H9 (cell line): ENCODE measurements at places on chromosomes 1 and 21.
A peak's percentile ranks its signal among the peaks of the same experiment; 100 is the strongest.

DNA sequence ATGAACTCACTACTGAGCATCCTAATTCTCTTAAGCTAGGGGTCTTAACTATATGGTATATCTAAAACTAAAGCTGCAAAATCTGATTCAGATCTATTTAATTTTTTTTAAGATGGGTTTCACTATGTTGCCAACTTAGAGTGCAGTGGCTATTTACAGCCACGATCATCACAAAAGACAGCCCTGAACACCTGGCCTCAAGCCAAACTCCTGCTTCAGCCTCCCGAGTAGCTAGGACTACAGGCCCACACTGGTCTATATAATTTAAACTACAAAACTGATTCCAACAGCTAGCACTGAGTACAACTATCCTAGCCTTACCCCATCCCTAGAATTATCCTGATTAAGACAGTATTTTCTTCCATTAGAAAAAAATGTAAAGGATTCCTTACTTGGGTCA, 37.1 kb downstream of the EIF4G3 start:
- no peak for DNase-seq

- DNase-seq, result peak; percentile 78
Observed at GRCh38 chr21:39313571-39314142, at the start of gene BRWD1. BRWD1 (minus strand) TSS chr21:39313632; CDS start chr21:39313491, 141 bp downstream.

DNA sequence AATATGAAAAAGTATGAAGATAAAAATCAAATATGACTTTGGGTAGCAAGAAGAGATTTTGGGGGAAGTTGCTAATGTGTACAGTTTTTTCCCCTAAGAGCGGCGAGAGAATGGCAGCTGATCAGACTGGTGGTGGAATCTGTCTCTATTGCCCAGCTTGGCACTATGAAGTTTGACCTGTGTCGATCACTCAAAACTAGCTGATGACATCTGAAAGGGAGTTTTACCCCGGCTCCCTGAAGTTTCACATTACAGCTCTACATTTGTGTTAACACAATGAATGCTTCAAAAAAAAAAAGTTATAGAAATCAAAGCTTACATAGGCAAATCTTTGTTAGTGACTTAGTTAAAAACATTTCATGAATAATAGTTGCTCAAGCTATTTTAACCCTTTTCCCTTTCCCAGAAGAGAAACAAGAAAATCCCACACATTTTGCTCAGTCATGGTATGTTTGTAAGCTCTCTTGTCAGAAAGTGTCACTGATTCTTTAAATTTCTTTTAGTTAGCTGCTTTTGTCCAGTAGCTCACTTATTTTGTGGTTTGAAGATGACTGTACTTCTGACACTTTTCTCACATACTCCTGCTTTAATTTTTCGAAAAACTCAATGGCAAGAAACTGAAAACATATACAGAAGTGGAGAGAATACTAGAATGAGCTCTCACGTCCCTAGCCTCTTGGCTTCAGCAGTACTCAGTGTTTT, 41.3 kb downstream of the DYRK1A start:
- DNase-seq, result no peak

DNA sequence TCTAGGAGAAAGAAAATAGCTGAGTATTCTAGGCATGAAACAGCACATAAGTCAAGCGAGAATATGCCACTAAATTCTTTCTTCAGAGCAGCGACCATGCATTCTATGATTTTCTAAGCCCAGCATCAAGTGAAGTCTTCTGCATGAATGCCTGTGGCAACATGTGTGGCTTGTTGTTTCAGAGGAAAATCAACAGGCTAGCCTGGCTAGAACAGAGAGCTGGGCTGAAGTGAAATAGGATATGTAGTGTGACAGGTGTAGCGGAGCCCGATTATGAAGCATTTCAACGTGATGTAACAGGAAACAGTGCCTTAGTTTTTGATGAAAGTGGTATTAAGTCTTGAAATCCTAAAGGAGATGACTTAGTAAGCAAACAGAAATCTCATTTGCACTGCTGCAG, 7.0 kb downstream of the CSDE1 start:
- DNase-seq, result no peak

DNA sequence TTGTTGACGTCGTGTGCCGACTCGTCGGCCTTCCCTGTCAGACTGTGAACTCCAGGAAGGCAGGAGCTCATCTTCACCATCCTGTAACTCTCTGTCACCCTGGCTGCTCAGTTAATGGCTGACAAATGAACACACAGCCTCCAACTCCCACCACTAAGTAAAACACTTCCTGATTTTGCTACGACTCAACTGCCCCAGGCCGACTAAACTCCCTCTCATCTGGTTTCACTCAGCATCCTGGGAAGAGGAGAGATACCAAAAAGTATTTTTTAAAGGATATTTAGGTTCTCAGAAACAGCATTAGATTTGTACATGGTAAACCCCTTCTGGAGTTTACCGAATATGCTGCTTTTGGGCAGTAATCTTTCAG, 18.2 kb upstream of the LHX4 start:
- DNase-seq, result no peak

GRCh38 chr1:81549588-81550127, 251.1 kb upstream of the ADGRL2 start:
- no peak for DNase-seq

GRCh38 chr1:156337888-156338179, 258 bp downstream of the CCT3 start:
- no peak for DNase-seq

- DNase-seq, result no peak
Observed at GRCh38 chr1:19756480-19756879, 43.2 kb downstream of the TMCO4 start.

- DNase-seq, result no peak
Observed at GRCh38 chr1:239655023-239655422, 268.7 kb downstream of the CHRM3 start.

GRCh38 chr21:45306453-45306831, 18.7 kb upstream of the POFUT2 start:
- no peak for DNase-seq

- no peak for DNase-seq
Observed at GRCh38 chr1:84146411-84147032, 2.5 kb downstream of the PRKACB start.

DNA sequence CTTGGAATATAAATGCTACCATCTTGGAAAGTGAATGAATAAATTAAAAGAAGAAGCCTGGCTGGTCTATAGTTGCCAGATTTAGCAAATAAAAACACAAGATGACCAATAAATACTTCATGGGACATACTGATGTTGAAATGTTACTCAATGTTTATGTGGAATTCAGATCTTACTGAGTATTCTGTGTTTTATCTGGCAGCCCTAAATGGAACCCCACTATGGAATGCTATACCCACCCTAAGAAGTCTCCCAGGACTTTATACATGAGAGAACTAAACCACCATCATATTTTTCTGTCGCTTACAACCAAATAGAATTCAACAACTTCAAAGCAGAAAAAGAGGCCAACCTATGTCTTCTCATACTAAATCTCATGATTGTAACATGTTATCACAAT, 177.6 kb upstream of the HMCN1 start:
- no peak for DNase-seq

GRCh38 chr1:231039161-231040018, 664 bp downstream of the FAM89A start:
- peak; percentile 43 for DNase-seq

DNA sequence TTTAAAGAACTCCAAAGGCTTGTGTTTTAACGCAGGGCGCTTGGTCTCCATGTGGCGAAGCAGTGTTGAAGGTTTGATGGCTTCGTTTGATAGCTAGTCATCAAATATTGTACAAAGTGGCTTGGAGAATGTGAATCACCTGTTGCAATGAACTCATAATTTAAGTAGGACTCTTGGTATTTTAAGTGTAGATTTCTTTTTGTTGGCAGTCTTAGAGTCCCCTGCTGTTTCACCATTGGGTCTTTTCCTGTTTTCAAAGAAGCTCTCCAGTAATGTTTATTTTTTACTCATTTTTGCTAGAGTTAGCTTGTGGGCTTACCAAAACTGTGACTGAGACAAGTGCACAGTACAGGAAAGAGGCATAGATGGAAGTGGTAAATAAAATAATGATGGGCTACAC, 26.2 kb downstream of the RASAL2 start:
- no peak for DNase-seq
